Fibroblast of mammary gland (primary cell): ENCODE measurements at places on chromosomes 2 and 18.

GRCh38 chr2:205267323-205267722 is 415.0 kb upstream of the NRP2 start:
- DNase-seq: no peak

- peak; percentile 78 for DNase-seq
Measured at GRCh38 chr2:222594679-222595078, 61.2 kb downstream of the FARSB start.

DNA sequence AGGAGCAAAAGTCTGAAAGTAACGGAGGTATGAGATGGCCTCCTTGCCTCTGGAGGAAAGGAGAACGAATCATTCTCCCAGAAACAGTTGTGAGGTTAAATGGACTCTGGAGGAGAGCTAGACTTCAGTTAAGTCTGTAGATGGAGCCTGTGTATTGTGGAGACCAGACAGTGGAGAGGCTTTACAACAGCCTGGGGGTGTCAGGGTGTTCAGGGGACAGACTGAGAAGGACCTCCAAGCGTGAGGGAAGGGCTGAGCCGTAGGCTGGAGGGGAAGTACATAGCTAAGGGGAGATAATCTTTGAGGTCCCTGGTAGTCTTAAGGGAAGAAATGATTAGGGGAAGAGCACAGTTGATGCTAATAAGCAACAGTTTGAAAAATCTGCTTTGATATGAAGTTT is 76.6 kb downstream of the GALNT1 start:
- DNase-seq: no peak

DNA sequence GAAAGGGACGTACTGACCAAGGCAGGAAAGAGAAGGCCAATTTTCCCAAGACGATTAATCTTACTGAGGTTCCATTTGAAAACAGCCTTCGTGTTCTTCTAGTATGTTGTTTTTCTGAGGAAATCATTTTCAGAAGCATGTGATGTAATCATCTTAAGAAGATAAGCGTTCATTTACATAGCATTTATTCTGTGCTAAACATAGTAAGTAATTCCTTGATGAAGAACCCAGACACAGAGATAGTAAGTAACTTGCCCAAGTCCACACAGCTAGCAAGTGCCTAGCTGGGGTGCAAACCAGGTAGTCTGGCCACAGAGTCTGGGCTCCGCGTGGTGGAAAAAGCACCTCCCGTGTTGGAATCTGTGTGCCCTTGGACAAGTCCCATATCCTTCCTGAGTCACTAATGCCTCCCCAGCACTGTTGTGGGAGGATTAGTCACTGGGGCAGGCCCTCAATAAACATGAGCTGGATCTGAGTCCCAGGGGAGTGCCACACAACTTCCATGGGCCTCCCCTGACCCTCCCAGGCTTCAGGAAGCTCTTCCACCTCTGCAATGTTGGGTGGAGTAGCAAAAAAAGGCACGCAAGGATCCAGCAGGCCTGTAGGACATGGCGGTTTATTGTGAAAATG is 26.9 kb upstream of the ASAP2 start:
- DNase-seq: peak; percentile 98

DNA sequence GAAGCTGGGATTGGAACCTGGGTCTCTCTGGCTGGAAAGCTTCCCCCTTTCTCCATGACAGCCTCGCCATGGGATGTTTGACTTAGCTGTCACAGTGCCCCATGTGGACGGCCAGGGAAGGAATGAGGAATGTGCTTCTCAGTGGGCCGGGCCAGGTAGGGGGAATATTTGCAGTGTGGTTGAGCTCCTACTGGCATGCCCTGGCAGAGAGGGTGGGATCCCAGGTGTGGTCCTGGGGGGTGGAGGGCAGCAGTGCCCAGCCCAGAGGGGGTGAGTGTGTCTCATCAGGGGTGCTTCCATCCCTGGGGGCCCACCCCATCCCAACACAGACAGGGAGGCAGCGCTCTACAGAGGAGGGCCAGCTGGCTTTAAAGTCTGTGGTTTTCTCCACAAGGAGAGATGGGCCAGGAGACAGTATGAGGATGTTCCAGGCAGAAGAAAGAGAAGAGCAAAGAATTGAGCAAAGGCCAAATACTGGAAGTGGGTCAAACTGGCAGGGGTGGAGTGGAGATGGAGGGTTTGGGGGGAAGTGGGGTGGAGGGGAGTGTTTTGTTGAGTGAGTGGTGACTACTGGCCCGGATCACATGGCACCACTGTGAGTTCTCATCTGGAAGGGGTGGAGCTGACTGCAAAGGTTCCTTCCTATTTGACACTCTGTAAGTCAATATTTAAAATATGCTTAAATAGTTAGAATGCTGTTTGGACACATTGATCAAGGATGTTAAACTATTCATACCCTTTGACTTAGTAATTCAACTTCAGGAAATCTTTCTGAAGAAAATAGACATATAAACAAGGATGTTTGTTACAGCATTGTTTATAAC is 94.0 kb downstream of the MYCN start:
- no peak for DNase-seq

GRCh38 chr2:235494716-235495372 is 1.0 kb downstream of the AGAP1 start:
- DNase-seq: peak; percentile 34

DNA sequence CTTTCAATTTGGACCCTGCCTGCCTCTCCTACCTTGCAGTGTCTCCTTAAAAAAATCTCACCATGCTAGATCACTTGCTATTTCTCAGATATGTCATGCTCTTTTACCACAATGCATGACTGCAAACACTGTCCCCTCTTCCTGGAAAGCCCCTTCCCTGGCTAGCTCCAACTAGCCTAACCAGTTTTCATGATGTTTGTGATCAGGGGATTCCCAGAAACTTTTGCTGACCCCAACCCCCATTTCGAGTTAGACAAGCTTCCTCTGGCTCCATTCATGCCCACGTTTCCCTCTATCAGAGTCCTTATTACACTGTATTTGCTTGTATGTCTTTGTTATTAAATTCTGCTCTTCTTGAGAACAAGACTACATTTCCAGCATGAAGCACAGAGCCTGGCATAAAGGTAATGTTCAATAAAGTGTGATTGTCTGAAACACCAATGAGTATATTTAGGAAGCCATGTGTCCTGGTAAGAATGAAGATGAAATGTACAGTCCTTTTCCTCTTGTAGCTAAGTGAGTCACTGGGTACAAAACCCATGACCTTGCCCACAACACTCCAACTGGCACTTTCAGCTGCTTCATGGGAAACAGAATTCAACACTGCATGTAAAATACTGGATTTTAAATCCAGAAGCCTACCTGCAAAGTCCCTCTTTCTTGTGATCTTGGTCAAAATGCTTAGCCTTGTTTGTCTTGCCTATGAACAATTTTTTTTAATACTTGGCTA is 62.0 kb upstream of the ATL2 start:
- no peak for DNase-seq

DNA sequence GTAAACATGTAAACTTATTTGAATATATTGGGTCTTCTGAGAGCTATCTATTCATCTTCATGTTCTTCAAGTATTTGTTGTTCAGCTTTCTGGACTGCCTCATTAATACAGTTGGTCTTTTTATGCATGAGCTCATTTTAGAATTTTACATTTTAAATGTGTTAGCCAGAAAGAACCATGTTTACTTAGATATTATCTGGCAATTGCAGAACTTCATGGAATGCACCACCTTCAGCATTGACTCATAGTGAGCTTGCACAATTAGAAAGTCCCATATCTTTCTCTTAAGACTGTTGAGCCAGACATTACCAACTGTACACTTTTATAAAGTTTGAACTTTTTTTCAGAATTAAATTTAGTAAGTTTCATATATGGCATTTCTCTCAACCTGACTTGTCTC is 536.7 kb downstream of the RIT2 start:
- DNase-seq: peak; percentile 1

DNA sequence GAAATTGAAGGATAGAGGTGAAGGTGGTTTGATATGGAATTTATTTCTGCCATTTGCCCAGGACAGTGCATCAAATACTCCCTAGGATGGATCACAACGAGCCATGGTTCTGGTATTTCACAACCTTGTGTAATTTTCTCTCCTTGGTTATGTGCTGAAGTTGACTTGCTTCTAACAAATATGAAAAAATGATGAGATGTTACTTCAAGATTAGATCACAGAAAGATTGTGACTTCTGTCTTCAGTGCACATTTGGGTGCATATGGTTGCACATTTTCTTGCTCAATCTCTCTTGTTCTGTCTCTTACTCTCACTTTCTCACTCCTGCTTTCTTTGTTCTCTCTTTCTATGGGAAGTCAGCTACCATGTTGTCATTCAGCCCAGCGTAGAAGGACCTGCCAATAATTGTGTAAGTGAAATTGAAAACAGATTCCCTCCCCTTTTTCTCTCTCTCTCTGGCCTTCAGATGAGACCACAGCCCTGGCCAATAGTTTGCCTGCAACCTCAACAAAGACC is 104.6 kb upstream of the RMDN2 start:
- peak; percentile 16 for DNase-seq

GRCh38 chr2:9285921-9286320 is 79.3 kb downstream of the ASAP2 start:
- no peak for DNase-seq

- peak; percentile 67 for DNase-seq
Measured at GRCh38 chr18:45879681-45880655, 54.5 kb downstream of the SIGLEC15 start.

GRCh38 chr2:223900531-223900930 is 44.6 kb downstream of the WDFY1 start:
- DNase-seq: no peak

- peak; percentile 69 for DNase-seq
Measured at GRCh38 chr2:75565472-75566462, 5.0 kb upstream of the EVA1A start.

DNA sequence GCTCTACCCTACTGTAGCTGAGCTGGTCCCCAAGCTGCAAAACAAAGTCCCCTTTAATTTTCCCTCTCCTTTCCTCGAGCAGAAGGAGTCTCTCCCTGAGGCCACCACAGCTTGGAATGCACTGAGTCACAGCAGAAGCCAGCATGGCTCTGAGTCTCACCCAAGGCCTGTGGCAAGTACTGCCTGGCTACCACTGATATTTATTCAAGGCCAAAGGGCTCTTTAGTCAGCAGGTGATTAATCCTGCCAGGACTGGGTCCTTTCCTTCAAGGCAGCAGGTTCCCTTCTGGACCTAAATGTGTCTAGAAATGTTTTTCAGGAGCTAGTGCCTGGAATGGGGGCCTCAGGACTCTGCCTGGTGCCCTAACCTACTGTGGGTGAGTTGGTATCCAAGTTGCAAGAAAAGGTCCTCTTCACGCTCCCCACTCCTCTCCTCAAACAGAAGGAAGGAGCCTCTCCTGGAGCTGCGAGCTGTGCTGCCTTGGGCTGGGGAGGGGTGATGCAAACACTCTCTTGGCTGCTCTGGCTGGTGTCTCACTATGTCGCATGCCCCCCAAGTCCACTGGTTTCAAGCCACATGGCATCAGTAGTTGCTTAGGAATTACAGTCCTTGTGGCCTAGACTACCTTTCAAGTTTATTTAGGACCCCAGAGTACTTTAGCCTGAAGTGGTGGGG is 53.4 kb downstream of the CD28 start:
- peak; percentile 82 for DNase-seq

- DNase-seq: no peak
Measured at GRCh38 chr2:51031021-51031780, 731 bp downstream of the NRXN1 start.

DNA sequence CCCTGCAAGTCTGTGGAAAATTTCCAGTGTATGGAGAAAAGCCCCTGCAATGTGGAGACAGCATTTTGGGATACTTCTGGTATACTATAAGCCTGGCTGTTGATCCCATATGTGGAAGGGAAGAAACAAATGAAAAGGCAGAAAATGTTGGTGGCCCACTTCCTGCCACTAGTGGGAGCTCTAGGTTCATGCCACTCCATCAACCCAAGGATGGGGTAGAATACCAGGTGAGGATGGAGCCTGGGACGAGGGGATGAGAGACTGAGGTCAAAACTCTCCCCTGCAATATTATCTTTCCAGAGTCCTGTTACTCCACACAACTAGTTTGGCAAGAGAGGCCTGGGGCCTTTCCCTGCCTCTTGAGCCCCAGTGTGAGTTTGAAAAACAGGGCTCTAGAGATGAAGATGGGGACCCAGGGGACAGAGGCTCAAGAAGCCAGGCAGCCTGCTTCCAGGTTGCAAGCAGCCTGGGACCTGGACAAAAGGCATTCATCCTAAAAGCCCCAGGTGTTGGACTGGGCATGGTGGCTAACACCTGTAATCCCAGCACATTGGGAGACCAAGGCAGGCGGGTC is 31.9 kb downstream of the BMP10 start:
- peak; percentile 11 for DNase-seq

- DNase-seq: no peak
Measured at GRCh38 chr2:158312981-158313380, 143.6 kb downstream of the CCDC148 start.

DNA sequence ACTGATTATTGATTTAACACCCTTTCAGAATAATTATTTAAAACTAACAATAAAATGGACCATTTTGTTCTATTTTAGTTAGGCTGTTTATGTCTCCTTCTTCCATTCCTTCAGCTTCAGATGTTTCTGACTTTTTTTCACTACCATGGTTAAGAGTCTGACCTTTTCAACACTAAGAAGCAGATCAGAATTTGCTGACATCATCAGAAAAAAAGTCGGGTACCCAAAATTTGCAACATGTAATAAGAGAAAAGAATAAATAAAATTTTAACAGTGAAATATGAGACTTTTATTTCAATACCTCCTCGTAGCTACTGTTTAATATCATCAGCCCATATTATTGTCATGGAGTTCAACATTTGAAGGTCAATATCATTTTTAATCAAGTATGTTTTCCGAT is 1158.3 kb downstream of the RPIA start:
- DNase-seq: no peak

- no peak for DNase-seq
Measured at GRCh38 chr2:154700136-154700535, 1.6 kb downstream of the KCNJ3 start.

DNA sequence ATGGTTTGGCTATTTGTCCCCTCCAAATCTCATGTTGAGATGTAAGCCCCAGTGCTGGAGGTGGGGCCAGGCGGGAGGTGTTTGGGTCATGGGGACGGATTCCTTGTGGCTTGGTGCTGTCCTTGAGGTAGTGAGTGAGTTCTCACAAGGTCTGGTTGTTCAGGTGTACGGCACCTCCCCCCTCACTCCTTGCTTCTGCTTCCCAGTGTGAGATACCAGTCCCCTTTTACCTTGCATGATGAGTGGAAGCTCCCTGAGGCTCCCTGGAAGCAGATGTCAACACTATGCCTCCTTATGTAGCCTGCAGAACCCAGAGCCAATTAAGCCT is 232.6 kb downstream of the LDLRAD4 start:
- no peak for DNase-seq

DNA sequence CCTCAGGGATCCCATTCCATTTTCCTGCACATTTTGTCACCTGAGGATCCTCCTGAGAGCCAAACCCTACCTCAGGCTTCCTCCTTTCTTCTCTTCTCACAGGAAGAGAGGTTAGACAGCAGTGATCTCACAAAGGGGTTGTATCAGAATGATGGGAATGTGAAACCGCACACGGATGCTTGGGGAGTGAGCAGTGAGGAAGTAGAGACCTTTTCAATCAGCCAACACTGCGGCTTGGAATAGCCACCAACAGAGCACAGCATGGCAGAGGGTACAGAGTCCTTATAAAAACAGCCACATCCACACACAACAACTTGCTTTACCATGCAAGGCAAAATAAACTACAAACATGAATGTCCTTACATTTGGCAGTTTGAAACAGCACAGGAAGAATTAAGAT is 8.7 kb downstream of the TMEM182 start:
- DNase-seq: no peak
